ENCODE measurements at places on chromosomes 7 and 10.

GRCh38 chr7:114109304-114109703, 190.5 kb upstream of the PPP1R3A start:
- DNase-seq = no peak

- DNase-seq = peak; percentile 81
Observed at GRCh38 chr10:71383972-71384687, 12.6 kb upstream of the CDH23 start.

- DNase-seq = no peak
Observed at GRCh38 chr10:122658356-122659049, 41.1 kb downstream of the C10orf120 start.

GRCh38 chr7:48924433-48924832, at the start of gene CDC14C:
Gene CDC14C, plus strand, starts transcription at chr7:48924547. Its CDS starts 126 bp downstream, at chr7:48924673.
- DNase-seq = no peak

DNA sequence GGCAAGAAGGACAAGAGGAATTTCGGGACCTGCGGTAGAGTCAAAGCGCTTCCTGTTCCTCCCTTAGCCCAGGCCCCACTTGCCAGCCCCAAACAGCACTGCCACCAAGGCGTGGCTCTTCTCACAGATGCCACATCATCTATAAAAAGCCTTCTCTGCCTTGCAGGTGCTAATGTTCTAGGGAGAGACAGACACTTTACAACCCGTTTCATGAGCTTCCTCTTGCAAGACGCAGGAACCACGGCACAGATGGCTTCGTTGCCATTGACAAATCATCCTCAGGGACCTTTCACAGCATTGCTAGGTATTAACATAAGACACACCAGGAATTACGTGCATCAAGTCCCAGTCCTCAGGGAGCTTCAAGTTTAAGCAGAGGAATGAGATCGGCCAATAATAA, 180.9 kb downstream of the JCAD start:
- peak; percentile 88 for DNase-seq

DNA sequence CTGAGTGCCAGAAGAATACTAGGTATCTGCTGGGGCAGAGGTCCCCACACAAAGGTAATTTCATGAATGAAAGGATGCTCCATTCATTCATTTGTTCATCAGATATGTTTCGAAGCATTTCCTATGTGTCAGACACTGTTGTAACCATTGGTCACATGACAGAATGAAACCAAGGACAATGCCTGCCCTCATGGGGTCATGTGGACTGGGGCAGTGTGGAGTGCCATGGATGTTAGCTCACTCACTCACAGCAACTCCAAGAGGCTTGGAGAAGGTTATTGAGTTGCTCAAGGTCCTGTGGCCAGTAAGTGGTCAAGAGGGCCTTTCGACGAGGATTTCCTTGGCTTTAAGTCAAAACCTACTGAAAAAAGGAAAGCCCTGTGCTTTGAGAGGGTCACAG, 223.5 kb downstream of the ARHGAP12 start:
- DNase-seq = no peak

- peak; percentile 41 for DNase-seq
Observed at GRCh38 chr7:36128448-36129047, 24.5 kb upstream of the EEPD1 start.

- no peak for DNase-seq
Observed at GRCh38 chr10:110181451-110181850, 26.0 kb upstream of the MXI1 start.

GRCh38 chr10:103703941-103704919, 151.1 kb downstream of the SH3PXD2A start:
- no peak for DNase-seq

DNA sequence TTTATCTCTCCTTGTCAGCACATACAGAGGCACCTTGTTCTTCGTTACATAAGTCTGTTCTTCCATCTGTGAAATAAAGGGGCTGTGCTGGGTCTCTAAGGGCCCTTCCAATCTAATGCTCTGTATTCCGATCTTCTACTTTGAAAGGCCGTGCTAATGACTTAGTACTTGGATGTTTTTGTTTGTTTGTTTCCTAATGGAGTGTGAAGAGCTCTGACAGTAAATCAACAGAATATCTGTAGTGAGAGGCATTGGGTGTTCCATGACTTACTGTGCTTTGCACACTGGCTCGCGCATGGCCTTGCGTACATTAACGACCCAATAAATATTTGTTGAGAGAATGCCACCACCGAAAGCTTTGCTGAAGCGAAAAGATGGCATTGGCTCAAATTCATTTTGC, 162.1 kb downstream of the CHN2 start:
- no peak for DNase-seq

- DNase-seq = no peak
Observed at GRCh38 chr10:8639486-8640185, 585.1 kb downstream of the GATA3 start.

DNA sequence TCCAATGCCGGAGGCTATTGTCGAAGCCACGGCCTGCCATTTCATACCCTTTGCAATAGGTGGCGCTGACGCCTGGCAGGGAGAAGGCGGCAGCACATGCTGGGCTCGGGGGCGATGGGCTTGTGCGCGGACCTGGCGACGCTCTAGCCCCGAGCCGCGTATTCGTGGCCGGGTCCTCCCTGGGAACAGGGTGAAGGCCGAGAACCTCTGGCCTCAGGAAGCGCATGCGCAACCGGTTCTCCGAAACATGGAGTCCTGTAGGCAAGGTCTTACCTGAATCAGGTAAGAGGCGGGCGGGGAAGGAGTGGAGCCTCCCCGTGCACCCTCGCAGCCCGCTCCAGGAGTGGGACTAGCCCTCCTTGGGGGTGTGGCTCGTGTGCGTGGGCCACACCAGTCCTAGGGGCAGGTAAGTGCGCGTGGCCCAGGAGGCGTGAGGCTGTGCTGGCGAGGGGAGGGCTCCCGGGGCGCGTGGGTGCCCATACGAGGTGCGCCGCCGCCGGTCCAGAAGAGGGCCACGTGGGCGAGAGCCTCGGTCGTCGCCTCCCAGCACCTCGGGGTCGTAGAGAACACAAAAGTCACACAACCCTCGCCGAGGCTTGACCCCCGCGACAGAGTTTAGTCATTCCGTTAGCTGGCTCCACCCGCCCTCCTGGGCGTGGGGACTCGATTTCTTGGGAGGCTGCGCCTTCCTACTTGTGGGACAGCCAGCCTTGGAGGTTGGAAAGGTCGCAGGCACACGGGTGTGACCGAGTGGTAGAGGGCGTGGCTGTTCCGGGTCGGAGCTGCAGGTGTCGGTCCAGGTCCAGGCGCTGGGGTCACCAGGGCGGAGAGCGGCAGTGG, 5.6 kb upstream of the MEST start:
- peak; percentile 92 for DNase-seq

GRCh38 chr10:128938558-128938957, 528.5 kb upstream of the MGMT start:
- DNase-seq = no peak

- DNase-seq = no peak
Observed at GRCh38 chr7:157770716-157771320, 434.0 kb downstream of the DNAJB6 start.

- no peak for DNase-seq
Observed at GRCh38 chr10:63107943-63108437, 25.1 kb upstream of the NRBF2 start.

GRCh38 chr10:103544657-103545310, 51.3 kb downstream of the NEURL1 start:
- no peak for DNase-seq

DNA sequence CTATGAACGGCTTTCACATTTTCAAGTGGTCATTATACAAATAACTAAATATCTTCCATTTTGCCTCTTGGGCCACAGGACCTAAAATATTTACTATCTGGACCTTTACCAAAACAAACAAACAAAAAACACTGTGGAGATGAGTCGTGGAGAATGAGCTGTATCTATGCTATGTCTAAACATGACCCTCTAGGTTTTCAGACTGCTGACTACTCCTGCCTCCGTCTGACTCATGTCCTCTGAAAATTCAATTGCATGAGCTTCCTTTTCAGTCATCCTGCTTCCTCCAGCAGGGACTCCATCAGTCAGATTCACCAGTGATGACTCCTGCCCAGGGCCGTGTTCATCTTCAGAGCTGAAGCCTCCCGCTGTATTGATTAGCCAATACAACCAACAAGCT, 96.8 kb downstream of the COL28A1 start:
- no peak for DNase-seq

DNA sequence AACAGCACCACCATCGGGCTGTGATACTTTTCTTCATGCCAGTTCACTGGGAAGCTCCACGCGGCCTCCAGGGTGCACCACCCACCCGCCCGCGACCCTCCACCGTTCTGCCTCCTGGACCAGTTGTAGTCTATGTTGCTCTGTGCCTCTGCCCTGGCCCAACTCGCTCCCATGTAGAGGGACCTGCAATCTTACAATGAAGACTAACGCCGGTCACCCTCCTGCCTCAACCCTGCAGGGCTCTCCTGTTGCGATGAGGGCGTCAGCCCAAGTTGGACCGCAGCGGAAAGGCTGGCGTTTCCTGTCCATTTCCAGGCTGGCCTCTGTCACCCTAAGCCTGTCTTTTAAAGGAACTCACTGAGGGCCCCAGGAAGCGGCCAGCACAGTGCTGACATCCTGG, 34.9 kb downstream of the IL15RA start:
- peak; percentile 31 for DNase-seq

- DNase-seq = no peak
Observed at GRCh38 chr7:45592230-45592991, 18.2 kb downstream of the ADCY1 start.

GRCh38 chr7:47901542-47901941, 46.7 kb downstream of the PKD1L1 start:
- no peak for DNase-seq

DNA sequence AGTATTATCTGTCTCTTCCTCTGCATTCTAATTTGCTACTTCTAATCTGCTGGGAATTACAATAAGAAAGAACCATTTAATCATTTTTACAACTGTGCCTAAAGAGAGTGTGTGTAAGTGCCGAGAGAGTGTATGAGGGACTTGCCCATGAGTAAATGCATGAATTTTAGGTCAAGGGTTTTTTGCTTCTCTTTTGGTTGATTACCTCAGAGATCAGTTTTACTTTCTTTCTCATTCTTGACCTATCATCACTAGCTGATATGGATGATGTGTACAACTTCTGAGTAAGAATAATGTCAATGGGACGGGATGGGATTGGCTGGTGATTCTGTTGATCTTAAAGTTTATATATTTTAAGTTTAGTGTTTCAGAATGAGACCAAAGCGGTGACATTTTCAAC, 47.8 kb downstream of the IKZF1 start:
- DNase-seq = no peak

GRCh38 chr7:130430115-130430514, 10.7 kb downstream of the CEP41 start:
- DNase-seq = no peak

GRCh38 chr7:73838642-73839041, 3.7 kb downstream of the METTL27 start:
- DNase-seq = no peak

GRCh38 chr7:31892099-31892829, 177.9 kb downstream of the PDE1C start:
- no peak for DNase-seq

DNA sequence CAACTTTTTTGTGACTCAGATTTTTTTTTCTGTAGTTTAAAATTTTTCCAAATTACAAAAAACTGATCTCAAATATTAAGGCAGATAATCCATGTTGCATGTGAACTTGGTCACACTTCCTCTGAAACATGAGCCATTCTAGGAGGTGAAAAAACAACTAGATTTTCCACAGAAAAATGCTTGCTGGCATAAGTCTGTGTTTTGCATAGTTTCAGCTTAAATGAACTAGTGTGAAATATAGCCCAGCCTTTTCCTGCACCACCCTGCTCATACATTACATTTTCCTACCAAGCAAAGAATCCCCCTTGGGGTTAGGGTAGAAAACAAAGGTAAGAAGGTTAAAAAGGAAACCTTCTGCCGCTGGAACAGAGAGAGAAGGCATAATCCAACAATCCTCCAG, 48.2 kb downstream of the SLC25A13 start:
- DNase-seq = no peak

- no peak for DNase-seq
Observed at GRCh38 chr7:20825555-20825954, 38.9 kb upstream of the SP8 start.

- DNase-seq = no peak
Observed at GRCh38 chr7:119982884-119983283, 290.1 kb upstream of the KCND2 start.

DNA sequence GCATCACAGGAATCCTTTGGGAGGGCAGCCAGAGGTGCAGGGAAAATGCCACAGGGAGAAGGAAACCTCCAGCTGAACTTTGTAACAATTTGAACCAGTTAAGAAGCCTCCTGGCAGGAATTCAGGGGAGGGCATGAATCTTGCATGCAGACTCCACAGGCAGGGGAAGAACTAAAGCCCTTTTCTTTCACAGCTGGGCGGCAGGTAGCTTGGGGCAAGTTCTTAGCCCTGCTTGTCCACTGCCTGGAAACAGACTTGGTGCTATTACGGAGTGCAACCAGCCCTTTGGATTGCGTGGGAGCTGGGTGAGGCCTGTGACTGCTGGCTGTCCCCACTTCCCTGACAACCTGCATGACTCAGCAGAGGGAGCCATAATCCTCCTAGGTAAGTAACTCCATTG, 51.7 kb upstream of the ADAM12 start:
- no peak for DNase-seq

- DNase-seq = no peak
Observed at GRCh38 chr7:133197972-133198544, 54.8 kb upstream of the EXOC4 start.

DNA sequence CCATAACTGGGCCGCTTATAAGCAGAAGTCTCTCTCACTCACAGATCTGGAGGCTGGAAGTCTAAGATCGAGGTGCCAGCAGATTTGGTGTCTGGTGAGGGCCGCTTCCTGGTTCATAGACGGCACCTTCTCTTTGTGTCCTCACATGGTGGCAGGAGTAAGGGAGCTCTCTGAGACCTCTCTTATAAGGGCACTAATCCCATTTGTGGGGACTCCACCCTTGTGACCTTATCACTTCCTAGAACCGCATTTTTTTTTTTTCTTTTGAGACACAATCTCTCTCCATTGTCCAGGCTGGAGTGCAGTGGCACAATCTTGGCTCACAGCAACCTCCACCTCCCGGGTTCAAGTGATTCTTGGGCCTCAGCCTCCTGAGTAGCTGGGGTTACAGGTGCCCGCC, 8.1 kb downstream of the FBH1 start:
- no peak for DNase-seq

DNA sequence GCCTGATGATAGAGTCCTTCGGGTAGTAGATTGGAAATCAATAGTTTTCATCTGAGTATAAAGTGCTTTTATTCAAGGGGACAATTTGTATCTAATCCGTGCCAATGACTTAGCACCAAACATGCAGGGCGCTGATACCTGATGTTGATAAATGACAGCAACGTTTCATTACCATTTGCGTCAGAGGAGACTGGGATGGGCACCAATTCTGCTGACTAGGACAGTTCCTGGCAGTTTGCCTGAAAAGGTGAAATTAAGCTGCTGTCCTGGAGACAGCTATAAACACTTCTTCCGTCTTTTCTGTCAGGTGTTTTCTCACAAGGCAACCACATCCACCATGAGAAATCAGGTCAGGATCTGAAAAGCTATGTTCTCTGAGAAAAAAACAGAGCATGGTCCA, 1136.4 kb downstream of the TYW1 start:
- no peak for DNase-seq
